ENCODE measurements at places on chromosomes 7 and 10. TPM values are rescaled to one million over a fixed set of nuclear protein-coding genes. Genes with fewer than 3 reads are reported as not detected.

AGMO gene
- 0.36 TPM for polyA plus RNA-seq

- no peak for DNase-seq
Measured at GRCh38 chr7:3412871-3413270, 111.8 kb downstream of the SDK1 start.

GRCh38 chr7:158663428-158663741 is 41.2 kb downstream of the NCAPG2 start:
- DNase-seq = no peak

- no peak for DNase-seq
Measured at GRCh38 chr10:64275774-64276173, 754.6 kb downstream of the REEP3 start.

DNA sequence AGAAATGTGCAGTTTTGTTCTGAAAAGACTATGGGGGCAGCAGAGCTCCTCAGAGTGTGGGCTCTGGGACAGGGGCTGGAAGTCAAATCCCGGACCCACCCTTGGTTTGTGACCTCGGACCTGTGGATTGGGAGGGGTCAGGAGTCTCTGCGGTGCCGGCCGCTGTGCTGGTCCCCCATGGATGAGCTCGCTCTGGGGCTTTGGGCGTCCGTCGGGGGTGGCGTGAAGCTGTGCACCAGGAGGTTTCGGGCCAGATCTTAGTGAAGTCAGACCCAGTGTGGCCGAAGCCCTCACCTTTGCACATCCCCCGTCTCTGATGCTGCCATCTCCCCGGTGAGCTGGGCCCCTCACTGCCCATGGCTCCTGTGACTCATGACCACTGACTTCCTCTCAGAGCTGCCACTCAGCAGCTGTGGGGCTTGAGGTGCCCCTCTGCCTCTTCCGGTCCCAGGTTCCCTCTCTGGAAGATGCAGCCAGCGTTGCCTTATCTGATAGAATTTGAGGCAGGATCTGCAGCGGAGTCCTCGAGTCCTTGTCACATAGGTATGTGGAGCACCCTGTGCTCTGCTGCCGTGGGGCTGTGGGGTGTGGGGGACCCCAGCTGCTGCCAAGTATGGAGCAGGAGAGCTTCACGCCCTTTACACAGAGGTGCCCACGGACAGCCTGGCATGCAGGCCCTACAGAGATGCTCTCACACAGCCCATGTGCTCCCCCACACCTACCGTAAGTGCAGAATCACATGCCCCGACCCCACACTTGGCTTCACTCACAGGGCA is 11.4 kb upstream of the SCART1 start:
- DNase-seq = no peak

- no peak for DNase-seq
Measured at GRCh38 chr7:152660021-152660420, 15.9 kb downstream of the XRCC2 start.

All from right lung (tissue), 10 donors.